ENCODE measurements at places on chromosomes 2 and 18. TPM values are rescaled to one million over a fixed set of nuclear protein-coding genes. Genes with fewer than 3 reads are reported as not detected.

Gene DSG1
- not detected for total RNA-seq

DNA sequence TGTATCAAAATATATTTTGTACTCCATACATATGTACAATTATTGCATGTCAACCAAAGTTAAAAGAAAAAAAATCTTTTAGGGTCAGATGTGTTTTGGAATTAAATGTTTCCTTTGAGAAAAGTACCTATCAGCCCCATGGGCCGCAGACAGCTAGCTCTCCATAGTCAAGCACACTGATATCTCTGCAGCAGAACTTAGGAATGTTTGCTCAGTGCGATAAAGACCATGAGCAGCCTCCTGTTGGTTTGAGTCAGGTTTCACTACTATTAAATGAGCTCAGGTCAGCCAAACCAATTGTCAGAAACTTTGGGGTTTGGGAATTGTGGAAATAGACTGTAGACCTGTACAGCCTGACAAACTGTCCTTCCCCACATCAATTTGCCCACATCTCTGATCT, 33.7 kb downstream of the LCT start:
- no peak for DNase-seq

GRCh38 chr2:147374423-147374811, 470.4 kb upstream of the ACVR2A start:
- DNase-seq: no peak

GRCh38 chr2:197940382-197940781, 136.0 kb downstream of the PLCL1 start:
- DNase-seq: no peak

Gene EIF4E2
- total RNA-seq: 64.6 TPM

- no peak for DNase-seq
These were observed 150.3 kb upstream of the MMADHC start for GRCh38 chr2:149737896-149738295.

DNA sequence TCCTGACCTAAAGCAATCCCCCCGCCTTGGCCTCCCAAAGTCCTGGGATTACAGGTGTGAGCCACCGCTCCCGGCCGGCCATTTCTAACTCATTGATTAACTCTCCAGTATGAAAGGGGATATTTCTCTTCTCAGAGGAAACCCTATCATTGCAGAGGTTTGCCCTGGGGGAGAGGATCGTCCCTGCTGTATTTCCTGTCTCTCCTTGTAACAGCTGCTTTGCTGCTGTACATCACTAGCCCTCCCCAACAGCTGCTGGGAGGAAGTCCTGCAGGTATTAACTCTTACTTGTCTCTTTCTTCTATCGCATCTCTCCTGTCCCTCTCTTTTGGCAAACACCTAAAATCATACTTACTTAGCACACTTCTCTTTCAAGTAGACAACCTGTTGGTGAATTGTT, 219.0 kb upstream of the DSEL start:
- no peak for DNase-seq

- DNase-seq: no peak
These were observed 16.3 kb downstream of the SNED1 start for GRCh38 chr2:241014764-241015163.

DNA sequence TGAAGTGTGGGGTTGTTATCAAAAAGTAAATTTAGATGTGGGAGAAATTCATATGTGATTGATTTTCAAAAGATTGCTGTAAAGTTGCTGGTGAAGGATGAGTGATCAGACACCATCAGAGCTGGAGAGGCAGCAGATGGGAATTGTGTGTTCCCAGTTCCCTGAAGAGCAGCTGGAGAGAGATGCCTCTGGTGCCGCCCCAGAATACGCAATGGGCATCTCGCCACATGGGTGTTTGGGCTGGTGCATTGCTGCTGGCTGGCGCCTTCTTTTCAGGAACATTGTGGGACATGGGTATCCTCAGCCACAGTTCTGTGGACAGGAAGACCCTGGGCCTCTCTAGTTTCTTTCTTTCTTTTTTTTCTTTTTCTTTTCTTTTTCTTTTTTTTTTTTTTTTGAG, 11.9 kb downstream of the ATG4B start:
- no peak for DNase-seq

GRCh38 chr2:109453371-109453995, 160.3 kb downstream of the SEPTIN10 start:
- DNase-seq: no peak

DNA sequence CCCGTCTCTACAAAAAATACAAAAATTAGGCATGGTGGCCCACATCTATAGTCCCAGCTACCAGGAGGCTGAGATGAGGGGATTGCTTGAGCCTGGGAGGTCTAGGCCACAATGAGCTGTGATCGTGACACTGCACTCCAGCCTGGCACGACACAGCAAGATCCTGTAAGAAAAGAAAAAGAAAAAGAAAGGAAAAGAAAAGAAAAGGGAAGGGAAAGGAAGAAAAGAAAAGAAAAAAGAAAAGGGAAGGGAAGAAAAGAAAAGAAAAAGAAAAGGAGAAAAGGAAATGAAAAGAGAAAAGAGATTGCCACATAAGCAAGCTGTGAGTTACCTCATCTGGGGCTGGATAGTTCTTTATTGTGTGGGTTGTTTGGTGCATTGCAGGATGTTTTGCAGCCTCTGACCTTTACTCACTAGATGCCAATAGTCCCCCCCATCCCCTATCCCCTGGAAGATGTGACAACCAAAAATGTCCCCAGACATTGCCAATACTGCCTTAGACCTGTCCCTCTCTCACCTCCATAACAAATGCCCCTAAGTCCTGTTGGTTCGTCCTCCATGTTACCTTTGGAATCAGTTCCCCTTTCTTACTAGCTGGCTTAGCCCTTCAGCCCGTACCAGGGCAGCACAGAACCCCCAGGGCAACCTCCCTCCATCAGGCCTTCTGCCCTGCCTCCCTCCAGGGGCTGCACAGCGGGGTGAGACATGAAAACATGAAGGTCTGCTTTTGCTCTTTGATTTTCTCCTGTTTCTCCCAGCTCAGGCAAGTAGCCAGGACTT, 8.9 kb downstream of the ASPRV1 start:
- no peak for DNase-seq

DNA sequence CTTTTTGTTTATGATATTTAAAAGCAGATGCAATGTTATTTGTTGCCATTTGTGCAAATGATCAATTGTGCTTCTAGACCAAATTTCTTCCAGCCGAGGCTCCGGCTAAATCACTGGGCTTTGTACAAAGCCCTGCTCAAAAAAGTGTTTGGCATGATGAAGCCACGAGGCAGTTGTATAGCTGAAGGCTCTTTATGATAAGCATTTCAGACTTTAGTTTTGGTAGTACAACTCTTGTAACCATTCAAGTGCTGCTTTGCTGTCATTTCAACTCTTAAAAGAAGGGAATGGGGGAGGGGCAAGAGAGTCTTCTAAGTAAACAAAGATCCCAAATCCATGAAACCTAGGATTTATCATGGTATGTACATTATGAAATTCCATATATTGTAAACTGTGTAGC, 3.3 kb upstream of the ZNF532 start:
- no peak for DNase-seq

DNA sequence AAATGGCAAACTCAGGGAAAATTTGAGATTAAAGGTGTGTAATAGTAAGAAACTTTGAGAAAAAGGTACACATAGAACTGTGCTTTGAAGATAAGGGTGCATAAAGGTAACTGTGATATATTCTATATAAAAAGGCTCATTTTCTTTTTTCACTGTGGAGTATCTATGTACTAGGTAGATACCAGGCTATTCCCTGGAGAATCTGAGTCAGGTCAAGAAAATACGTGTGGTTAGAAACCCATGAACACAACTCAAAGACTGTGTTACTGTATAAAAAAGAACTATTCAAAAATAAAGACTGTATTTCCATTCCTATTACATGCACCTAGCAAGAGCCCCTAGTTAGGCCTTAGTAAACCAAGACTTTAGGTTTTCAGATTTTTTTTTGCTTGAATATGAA, 100.1 kb upstream of the GRB14 start:
- DNase-seq: no peak

- no peak for DNase-seq
These were observed 9.0 kb downstream of the CRACDL start for GRCh38 chr2:98927027-98927426.

GRCh38 chr2:171431677-171432167, 2.1 kb downstream of the METTL8 start:
- DNase-seq: no peak

- DNase-seq: no peak
These were observed 57.1 kb downstream of the CAVIN2 start for GRCh38 chr2:191789796-191790195.

DNA sequence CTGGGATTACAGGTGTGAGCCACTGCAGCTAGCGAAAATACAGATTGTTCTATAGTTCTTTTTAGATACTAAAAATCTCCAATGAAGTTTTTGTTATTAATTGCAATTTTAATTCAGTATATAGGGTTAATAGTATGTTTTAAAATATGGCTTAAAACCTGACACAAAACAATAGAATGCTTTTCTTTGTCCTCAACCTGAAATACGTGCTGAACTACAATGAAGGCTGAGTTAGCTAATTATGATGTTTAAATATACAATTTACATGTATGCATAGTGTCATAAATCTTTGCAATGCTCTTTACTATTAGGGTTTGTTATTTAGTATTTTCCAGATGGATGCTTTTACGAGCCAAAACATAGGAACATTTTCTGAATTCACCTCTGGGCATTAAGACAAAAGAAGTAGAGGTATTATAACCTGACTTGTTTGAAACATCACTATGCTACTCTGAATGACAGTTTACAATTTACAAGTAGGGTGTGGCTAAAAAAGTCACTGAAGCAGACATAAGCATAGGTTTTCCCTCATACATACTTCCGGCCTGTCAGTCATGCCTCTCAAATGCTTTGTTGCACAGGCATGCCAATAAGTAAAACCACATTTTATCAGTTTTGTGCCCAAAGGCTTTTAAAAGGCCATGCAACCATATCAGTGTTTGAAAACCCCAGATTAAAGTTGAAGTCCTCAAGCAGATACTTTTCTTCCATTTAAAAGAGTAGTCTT, 168.3 kb downstream of the OTX1 start:
- no peak for DNase-seq

GRCh38 chr18:48634491-48634890, 95.7 kb downstream of the CTIF start:
- no peak for DNase-seq

Gene TMEM37
- total RNA-seq: not detected

Gene MC5R
- not detected for total RNA-seq

DNA sequence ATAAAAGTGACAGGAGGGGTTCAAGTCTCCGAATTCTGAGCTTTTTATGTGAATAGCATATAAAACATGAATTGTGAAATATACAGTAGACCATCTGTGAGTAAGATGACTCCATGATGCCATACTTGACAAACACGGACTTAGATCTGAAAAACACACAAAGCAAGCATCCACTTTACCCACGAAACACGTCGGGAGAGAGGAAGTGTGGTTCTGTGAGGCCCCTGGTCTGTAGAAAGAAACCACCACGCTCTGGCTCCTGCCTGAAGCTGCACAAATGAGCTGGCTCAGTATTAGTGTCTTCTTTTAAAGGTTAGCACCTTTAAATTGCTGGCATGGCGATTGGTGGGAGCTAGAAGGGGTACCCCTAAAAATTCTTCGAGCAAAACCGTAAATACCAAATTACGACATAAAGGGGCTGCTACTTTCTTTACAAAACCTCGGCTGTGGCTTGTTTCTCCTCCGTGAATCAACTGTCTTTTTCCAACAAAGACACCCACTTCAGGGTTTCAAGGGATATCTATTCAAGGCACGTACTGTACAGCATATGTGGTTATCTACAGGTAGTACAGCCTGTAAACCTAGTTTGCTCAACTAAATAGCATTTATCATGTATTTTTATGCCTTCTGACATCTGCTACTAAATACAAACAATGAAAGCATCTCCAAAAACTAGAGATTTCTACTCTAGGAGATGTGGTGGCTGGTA, 70.9 kb downstream of the AFF3 start:
- no peak for DNase-seq

Gene LAMA3
- 59.5 TPM for total RNA-seq

Gene SERPINB11
- total RNA-seq: not detected
